T-helper 2 cell treated with Interferon-gamma antibody and Interleukin-4, amounts not matched to agents 5 μg/mL and 100 μg/mL, for 36 hours (primary cell): ENCODE measurements at places on chromosomes 11 and 22.
A peak's percentile ranks its signal among the peaks of the same experiment; 100 is the strongest.

DNA sequence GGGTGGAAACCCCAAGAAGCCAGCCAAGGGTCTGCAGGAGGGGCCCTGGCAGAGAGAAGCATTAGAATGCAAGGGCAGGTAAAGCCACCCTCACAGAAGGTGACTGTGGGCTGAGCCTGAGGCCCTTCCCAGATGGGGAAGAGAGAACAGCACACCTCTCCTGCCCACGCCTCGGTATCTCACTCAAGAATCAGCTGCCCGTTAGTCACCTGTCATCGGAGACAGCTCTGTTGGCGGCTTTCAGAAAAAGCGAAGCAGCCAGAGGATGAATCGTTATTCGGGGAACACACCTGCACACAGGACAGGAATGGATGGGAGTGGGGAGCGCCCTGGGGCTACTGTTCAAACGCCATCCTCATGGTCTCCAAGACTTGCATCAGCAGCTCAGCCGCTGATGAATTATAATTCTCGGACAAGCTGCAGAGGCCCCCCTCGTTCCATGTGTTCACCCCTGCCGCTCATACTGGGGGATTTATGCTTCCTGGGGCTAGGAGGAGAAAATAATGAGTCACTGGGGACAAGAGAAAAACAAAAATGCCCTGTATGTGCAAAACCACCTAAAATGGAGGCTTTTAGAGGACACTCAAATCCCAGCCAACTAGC is 21.6 kb upstream of the TMA7B start:
- peak; percentile 62 for DNase-seq

DNA sequence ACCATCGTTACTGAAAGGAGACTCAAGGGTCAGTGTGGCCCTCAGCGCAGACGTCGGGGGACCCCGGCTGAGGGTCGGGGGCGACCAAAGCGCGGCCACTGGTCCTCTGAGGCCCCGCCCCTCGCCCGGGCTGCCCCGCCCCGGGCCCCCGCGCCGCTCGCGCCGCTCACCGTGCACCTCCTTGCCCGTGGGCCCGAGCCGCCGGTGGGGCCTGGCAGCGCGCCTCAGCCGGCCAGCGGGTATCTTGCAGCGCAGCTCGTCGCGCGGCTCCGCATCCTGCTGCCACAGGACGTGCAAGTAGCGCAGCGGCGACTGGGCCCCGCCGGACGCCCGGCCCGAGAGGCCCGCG is 419 bp downstream of the ANKRD54 start:
- DNase-seq, result peak; percentile 63

GRCh38 chr11:73234471-73235181 is 16.5 kb downstream of the P2RY2 start:
- no peak for DNase-seq

- DNase-seq, result peak; percentile 57
Observed at GRCh38 chr22:43388420-43388851, 23.4 kb upstream of the MPPED1 start.

- DNase-seq, result no peak
Observed at GRCh38 chr11:57513452-57513795, 2.1 kb downstream of the SLC43A1 start.

DNA sequence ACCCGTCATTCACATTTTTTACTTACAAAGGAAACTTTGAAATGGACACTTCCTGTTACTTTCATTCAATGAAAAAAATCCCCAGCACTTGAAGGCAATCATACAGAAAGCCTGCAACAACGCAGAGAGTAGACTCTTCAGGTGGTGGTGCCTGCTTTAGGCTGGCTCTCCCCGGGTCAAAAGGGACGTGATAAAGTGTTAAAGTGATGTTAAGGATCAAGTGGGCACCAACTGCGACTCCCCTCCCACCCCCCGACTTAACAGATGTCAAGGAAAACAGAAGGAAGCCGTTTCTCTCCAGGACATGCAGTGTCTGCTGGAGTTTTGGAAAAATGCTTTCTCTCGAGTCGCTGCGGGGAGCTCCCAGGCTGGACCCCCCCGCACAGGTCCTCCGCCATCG is 414 bp upstream of the PNPLA3 start:
- DNase-seq, result no peak

DNA sequence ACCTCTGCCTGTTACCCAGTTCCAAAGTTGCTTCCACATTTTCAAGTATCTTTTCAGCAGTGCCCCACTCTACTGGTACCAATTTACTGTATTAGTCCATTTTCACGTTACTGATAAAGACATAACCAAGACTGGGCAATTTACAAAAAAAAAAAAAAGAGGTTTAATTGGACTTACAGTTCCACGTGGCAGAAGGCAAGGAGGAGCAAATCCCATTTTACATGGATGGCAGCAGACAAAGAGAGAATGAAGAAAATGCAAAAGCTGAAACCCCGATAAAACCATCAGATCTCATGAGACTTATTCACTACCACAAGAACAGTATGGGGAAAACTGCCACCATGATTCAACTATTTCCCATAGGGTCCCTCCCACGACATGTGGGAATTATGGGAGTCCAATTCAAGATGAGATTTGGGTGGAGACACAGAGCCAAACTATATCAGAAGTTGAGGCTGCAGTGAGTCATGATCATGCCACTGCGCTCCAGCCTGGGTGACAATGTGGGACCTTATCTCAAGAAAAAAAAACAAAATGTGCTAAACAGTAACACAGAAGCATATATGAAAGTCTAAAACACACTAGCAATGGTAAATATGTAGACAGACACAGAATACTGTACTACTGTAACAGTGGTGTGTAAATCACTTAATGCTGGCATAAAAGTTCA is 190.3 kb upstream of the ZC3H12C start:
- DNase-seq, result no peak

DNA sequence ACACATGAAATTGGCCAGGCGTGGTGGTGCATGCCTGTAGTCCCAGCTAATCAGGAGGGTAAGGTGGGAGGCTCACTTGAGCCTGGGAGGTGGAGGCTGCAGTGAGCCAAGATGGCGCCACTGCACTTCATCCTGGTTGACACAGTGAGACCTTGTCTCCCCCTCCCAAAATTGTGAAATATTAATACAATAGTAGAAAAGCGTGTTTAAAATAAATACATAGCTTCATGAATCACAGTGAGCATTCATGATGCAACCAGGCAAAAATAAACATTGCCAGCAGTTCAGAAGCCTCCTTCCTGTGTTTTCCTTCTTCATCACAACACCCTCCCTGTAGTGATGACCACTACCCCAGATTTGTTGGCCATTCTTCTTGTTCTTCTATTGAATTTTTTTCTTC is 4.3 kb upstream of the TEAD1 start:
- DNase-seq, result no peak

- DNase-seq, result no peak
Observed at GRCh38 chr22:19605508-19606331, 81.5 kb upstream of the CLDN5 start.

DNA sequence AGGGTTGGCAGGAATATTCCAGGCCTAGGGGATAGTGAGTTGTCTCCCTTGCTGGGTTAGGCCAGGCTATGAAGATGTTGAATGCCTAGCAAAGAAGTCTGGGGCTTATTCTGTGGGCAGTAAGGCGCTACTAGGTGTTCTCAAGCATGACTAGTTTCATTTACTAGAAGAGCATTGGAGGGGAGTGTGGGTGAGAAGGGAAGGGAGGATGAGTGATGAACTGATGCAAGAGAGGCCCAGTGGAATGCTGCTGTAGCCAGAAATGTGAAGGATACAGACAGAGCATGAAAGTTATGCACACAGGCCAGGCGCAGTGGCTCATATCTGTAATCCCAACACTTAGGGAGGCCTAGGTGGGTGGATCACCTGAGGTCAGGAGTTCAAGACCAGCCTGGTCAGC is 33.5 kb downstream of the POU2F3 start:
- no peak for DNase-seq
